ENCODE measurements at places on chromosomes 6 and 20. TPM values are rescaled to one million over a fixed set of nuclear protein-coding genes. Genes with fewer than 3 reads are reported as not detected.

DNA sequence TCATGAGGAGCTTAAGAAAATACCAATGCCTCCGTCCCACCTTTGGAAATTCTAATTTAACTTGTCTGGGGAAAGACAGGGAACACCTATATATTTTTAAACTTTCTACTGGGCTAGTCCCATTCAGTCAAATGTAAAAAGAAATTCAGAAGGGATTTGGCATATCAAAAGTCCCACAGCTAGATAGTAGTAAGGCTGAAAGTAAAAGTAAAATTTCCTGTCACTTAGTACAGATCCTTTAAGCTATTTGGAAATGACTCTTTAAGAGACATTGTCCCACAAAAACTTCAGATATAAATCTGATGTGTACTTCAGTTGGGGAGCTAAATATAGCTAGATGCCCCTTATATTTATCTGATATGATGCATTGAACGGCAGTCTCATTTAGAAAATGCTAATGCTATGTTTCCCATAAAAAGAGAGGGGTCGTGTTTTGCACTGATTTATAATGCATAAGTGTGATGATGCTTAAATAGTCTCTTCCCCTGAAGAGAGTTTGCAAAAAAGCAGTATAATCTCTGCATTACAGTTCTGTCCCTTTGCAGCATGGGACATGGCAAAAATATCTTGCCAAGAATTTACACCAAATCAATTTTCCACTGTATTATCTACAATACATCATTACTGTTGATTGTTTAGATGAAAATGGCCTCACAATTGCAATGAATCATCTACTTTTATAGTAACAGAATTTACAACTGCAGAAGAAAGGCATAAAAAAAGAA, 860.8 kb upstream of the MAP3K7 start:
- ATAC-seq = no peak

GRCh38 chr6:11290027-11290426, 57.6 kb upstream of the NEDD9 start:
- ATAC-seq = no peak

- ATAC-seq = no peak
Measured at GRCh38 chr20:61791995-61792394, 273.7 kb downstream of the TAF4 start.

DNA sequence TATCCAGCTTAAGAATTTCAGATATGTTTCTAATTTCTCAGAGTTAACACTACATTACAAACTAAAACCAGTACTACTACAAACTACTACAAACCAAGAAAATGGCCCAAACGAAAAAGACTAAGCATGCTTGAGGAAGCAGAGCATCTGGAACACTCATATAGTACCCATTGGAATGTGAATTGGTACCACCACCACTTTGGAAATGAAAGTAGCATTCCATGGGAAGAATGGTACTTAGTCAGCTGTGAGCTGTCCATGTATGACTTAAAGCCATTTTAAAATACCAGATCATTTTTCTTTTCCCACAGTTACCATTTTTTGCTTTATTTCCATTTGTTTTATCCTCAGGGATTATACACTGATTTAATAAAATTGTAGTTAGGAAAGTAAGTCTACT, 30.5 kb downstream of the FBXO9 start:
- ATAC-seq = no peak

LPA gene
- not detected for total RNA-seq

Data from gastroesophageal sphincter (tissue), 4 donors.